ENCODE measurements at places on chromosomes 13 and 19.

GRCh38 chr13:75339635-75340374 is 142.2 kb downstream of the TBC1D4 start:
- no peak for DNase-seq

DNA sequence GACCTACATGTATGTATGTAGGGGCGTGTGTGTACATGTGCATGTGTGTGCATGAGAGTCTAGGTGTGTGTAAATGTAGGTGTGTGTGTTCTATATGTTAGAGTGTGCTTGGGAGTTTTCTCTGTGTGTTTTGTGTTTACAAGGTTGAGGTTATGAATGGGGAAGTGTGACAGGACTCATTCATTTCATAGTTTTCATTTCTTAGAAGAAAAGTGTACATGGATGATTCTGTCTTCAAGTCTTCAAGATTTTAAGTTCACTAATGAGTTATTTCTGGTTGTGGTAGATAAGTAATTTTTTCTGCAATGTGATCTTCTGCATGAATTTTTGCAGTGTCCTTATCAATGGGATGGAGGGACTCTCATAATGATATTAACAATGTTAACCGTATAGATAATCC is 118.2 kb upstream of the SLC10A2 start:
- DNase-seq, result no peak

GRCh38 chr19:40702337-40703012 is 12.0 kb upstream of the NUMBL start:
- no peak for DNase-seq

GRCh38 chr13:39196965-39197646 is 158.8 kb downstream of the NHLRC3 start:
- DNase-seq, result peak; percentile 65

DNA sequence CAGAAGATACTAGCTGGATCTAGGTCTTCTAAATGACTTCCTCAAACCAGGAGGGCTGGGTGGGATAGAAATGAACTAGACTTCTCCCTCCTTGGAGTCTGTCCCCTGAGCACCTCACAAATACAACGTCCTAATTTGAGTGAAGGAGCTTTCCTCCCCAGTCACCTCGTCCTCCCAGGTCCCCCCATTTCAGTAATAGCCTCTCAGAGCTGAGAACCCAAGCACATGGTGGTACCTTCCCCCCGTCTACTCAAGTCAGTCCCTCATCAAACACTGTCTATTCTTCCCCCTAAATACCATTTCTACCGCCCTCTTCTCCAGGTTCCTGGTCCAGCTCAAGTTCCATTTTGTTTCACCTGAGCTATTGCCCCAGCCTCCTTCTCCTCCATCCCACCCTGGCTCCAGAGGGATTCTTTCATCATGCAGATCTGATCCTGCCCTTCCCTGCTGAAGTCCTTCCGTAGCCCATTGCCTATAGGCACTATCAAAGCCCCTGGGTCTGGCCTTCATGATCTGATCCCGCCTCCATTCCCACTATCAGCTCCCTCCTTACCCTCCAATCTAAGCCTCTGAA is 5.3 kb upstream of the PRKCG start:
- no peak for DNase-seq

DNA sequence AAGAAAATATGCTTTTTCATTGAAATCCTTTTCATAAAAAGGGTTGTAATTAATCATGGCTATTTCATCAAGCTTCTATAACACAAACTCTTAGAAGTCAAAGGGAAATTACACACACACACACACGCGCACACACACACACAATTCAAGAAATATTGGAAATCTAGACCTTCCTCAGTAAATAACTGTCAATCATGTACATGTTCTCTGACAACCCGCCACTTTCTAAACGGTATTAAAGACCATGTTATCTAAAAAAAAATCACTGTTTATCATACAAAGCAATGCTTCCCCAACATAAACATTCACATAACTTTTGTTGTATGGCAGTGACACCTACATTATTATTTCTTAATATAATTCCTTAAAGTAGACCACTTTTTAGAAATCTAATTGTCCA is 132.2 kb downstream of the EFNB2 start:
- no peak for DNase-seq

GRCh38 chr13:111291908-111292307 is 28.5 kb upstream of the TEX29 start:
- DNase-seq, result no peak

- DNase-seq, result no peak
These were observed 495 bp downstream of the LSR start for GRCh38 chr19:35249146-35249847.

- no peak for DNase-seq
These were observed 62.8 kb downstream of the WDFY2 start for GRCh38 chr13:51647067-51647466.

DNA sequence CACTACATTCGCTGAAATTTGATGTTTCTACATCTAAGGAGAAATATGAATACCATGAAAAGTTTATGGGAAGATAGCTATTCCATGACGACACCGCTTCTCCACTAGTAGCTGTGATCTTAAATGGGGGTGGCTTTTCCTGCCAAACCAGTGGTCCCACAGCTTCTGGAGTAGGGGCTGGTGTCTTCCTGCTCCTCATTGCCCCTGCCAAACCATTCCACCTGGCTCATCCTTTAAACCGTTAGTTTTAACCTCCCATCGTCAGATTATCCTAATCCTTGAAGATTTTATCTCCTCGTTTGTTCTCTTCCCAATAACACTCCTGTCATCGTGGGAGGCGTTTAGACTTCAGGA is 568 bp upstream of the ZNF230 start:
- no peak for DNase-seq

GRCh38 chr13:88086577-88086976 is 415.4 kb downstream of the SLITRK5 start:
- DNase-seq, result no peak

DNA sequence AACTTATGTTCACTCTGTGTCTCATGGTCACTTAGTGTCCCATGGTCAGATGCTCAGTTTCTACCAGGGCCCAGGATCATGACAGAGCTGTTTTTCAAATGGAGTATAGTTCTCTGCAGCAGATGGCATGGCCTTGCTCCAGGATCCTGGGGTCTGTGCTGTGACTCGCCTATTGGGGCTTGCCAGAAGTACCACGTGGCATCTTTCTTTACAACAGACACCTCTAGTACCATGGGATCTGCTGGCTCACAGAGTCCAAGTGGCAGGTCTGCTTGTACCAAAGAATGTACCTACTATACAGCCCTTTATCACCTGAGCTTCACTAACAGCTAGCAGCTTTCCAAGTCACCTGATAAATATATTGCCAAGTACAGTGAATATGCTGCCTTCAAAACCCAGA is 6.0 kb upstream of the RNF6 start:
- no peak for DNase-seq

GRCh38 chr19:16927883-16928282 is 39.1 kb downstream of the F2RL3 start:
- no peak for DNase-seq

GRCh38 chr13:110157718-110158117 is 149.2 kb downstream of the COL4A1 start:
- DNase-seq, result no peak

GRCh38 chr19:44725251-44725650 is 23.3 kb upstream of the BCL3 start:
- no peak for DNase-seq

GRCh38 chr13:95564733-95565291 is 12.3 kb downstream of the CLDN10 start:
- no peak for DNase-seq

GRCh38 chr13:111790621-111791020 is 276.3 kb upstream of the SOX1 start:
- no peak for DNase-seq

DNA sequence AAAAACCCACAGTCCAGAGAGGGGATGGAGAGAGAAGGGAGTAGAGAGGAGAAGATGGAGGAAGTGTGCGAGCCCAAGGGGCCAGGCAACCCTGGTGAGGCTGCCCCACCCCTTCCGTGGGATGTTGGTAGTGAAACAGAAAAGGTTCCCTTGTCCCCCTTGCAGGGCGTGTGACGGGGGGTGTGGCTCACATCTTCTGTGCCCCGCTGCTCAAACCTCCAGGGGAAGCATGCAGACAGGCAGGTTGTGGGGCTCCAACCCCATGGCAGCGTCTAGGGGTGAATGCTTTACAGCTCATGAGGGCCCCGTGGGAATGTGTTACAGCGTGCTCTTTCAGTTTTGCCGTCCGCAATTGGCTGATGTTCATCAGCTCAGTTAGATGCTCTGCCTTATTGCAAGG is 14.7 kb upstream of the EVI5L start:
- DNase-seq, result no peak

DNA sequence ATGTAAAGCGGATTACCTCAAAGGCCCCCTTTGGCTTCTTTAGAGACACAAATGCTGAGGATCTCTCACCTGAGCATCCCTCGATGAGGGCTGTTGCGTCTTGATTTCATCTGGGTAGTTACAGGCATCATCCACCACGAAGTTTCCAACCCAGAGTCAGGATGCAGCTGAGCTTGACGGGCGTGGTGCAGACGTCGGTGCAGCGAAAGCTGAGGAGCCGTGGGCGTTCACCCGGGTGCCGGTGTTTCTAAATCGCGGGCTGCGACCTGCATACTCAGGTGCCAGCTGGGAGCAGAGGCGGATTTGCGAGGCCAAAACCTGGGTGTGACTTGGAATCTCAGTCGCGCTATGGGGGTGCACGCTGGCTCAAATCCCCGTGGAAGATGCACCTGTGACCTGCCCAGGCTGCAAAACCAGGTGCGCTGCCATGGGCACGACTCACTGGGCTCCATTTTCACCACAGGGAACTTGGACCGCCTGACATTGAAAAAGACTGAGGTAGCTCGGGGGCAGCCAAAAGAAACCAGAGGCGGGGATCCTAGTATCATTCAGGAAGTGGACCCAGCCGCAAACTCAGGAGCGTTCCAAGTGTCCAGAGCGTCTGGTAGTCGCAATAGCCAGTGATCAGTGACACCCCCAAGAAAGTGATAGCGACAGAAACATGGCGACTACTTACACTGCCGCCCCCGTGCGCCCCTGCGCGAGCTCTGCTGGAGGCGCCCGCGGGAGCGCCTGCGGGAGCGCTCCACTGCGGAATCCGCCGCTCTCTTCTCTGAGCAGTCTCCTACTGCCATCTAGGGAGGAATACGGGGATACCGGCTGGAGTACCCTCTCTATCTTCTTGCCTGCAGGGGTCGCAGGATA is 36.4 kb upstream of the IGFL4 start:
- peak; percentile 89 for DNase-seq

DNA sequence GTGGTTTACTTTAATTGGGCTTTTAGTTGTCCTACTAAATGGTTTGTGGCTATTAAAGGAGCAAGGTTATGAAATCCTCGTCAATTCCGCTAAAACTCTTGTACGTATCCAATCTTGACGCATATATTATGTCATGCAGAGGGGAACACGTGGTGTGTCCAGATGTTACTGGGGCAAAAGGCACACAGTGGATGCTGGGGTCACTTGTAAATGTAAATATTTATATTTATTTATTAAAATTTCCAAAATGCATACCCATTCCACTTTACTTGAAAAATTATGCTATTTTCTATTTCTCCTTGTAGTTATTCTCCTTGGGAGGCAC is 36.7 kb upstream of the SLC46A3 start:
- no peak for DNase-seq

GRCh38 chr13:30576528-30576927 is 41.2 kb upstream of the USPL1 start:
- DNase-seq, result no peak

DNA sequence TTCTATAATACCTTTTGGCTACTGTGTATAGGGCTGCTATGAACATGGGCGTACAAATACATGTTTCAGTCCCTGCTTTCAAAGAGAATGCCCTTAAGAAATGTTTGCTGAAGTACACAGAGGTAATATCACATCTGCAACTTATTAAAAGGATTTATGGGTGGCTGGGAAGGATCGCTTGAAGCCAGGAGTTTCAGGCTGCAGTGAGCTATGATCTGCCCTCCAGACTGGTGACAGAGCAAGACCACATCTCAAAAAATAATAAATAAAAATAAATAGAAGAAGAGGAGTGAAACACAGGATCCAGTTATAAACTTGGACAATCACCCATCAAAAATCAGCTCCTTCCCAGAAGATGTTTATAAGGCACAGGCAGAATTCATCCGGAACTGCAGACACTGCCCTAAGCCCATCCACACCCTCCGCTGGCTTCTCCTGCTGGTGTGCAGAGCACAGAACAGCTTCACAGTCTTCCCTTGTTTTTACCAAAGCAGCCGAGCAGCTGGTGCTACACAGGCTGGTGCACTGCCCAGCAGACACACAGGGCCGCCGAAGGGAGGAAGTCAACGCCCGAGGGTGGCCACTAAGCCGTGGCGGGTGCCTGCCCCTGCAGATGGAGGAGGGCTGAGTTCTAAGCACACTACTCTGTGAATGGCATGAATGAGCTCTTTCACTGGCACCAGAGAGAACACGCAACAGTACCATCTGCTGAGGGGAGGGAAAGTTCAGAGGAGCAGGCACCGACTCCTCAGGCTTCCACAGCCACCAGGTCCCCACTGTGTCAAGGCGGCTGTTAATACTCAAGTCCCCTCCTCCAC is 44.0 kb downstream of the BRD4 start:
- DNase-seq, result no peak

GRCh38 chr13:87123987-87124784 is 547.0 kb upstream of the SLITRK5 start:
- no peak for DNase-seq

- no peak for DNase-seq
These were observed 188.8 kb downstream of the KLF12 start for GRCh38 chr13:73945382-73945781.

DNA sequence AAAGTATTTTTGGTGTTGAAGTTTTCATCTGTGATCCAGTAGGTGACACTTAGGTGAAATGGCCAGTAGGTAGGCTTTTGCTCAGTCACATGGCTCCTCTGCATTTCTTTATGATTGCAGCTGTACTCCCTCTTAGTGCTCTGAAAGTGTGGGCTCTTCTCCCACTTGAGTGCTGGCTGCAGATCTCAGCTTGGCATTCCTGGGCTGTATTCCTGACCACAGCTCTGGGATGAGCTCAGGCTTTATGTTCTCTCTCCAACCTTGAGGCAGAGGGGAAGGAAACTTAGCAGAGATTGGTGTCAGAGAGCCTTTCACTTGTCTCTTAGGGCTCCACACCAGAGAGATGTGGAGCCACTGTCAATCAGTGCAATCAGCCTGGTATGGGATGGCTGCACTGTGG is 254.3 kb downstream of the NDFIP2 start:
- DNase-seq, result no peak
